D721Med (cell line): ENCODE measurements at places on chromosomes 4 and X.

- no peak for DNase-seq
Measured at GRCh38 chr4:80026100-80026499, 46.9 kb downstream of the ANTXR2 start.

- no peak for DNase-seq
Measured at GRCh38 chrX:143121477-143121876, 95.7 kb downstream of the SPANXN4 start.

DNA sequence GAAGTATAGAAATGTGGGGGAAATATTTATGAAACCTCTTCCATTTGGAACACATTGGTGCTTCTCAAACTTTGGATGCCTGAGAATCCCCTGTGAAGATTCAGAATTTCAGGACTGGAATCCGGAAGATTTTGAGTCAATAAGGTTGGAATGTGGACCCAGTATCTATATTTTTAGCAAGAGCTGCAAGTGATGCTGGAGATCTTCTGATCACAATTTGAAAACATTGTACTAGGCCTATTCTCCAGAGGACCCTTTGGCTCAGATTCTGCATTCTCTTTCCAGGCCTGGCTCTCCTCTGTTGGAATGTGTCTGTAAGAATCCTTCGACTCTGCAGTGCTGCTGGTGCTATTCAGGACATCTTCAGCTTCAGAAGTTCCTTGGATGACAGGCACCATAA, 2.4 kb upstream of the PKD2 start:
- no peak for DNase-seq

- no peak for DNase-seq
Measured at GRCh38 chrX:69307756-69308155, 142.5 kb upstream of the PJA1 start.

- no peak for DNase-seq
Measured at GRCh38 chrX:63581906-63582305, 203.1 kb downstream of the ARHGEF9 start.

DNA sequence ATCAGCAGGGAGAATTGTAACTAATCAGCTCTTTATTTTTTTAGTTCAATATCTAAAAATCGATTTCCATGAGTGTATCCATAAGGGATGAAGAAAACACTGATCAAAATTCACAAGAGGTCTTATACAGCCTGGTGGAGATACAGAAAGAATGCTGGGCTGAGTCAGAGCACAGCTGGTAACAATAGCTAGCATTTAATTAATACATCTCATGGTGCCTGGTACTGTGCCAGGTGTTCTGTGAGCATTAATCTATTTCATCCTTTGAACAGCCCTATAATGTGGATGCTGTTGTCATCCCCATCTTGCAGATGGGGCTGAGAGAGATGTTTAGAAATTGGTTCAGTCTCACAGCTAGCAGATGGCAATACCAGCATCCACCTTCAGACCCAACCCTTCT, 250.9 kb upstream of the RPS6KA3 start:
- no peak for DNase-seq

- no peak for DNase-seq
Measured at GRCh38 chrX:49292400-49293362, 10.8 kb upstream of the GAGE10 start.

DNA sequence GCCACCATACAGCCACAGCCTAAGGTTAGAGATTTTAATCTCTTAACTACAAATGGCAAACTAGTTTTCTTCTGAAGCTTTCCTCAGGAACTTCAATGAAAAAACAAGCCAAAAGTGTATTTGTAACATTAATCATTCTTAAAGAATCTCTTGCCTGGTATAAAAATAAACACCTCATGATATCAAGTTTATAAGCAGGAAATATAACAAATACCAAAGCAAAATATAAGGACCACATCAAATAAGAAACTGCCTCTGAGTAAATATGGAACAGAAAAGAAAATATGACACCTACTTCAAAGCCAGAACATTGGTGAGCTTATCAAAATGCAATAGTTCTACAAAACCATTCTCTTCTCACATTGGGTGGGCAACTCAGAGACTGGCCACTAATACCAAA, 89.9 kb downstream of the GPC4 start:
- no peak for DNase-seq

GRCh38 chr4:123640271-123640670, 243.7 kb downstream of the SPRY1 start:
- DNase-seq, result no peak

DNA sequence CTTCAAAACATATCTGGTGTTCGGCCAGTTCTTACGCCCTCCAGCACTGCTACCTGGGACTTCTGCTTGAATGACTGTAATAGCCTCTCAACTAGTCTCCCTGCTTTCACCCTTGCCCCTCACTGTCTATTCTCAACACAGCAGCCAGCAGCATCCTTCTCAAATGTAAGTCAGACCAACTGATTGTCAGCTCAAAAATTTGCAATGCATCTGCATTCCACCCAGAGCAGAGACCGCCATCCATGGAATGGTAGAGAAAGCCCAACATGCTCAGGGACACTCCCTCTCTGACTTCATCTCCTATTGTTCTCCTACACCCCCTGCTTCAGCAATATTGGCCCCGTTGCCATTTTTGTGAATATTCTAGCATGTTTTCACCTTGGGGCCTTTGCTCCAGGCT, 5.9 kb downstream of the TLR7 start:
- no peak for DNase-seq

DNA sequence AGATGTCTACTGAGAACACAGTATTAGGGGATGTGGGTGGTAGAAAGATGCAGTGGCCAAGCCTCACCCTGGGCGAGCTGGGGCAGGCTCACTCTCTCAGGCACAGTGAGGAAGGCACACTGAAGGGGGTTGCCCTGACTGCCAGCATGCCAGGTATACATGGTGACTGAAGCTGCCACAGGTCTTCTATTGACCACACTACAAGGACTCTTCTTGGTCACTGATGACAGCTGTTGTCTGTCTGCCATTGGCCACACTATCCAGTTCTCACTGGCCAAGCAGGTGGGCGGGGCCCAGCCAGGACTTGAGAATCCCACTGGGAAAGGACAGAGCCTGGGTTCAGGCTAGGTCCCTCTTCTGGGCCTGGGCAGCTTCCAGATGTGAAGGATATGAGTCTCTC, 39.7 kb upstream of the TBC1D14 start:
- DNase-seq, result no peak
